Small intestine (tissue), 16 donors: ENCODE measurements at places on chromosomes 5 and 9. TPM values are rescaled to one million over a fixed set of nuclear protein-coding genes. Genes with fewer than 3 reads are reported as not detected.

- DNase-seq: no peak
Observed at GRCh38 chr9:85137696-85138095, 468.2 kb downstream of the NTRK2 start.

DNA sequence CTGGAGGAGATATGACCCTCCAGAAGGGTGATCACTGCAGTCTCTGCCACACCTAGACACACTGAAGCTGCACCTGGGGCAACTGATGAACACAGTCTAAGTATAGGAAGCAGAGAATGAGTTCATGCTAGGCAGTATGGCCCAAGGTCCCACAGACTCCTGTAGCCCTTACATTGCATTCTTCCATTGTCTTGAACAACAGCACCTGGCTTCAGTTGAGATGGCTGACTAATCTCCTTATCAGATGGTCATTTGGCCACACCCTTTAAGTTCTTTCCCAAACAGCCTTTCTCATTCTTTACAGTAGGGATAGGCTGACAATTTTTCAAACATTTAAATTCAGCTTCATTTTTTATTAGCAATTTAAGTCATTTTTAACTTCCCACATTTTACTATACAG is 23.1 kb downstream of the CENPK start:
- DNase-seq: peak; percentile 8

TIMD4 gene
- polyA plus RNA-seq: 0.51 TPM

DNA sequence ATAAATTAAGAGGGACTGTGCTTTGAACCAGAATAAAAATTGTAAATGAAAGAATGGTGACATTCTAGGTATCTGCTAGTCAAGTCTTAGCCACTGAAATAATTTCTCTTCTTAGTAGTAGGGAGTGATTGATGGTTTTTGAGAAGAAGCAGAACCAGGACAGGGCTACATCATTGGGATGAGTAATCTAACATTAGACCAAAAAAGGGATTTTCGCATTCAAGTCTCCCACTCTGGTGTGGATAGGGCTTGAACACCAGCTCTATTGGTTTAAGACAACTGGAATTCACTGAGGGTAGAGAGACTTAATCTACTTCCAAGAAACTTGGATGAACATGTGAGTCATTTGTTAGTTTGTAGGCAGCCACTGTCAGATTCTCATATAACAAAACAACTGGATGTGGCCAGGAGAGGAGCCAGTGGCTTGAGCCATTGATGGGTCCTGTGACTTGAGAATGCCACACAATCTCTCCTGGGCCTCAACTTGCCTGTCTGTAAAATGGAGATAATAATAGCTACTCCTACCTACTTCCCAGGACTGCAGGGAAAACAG is 16.6 kb downstream of the FAT2 start:
- no peak for DNase-seq

DNA sequence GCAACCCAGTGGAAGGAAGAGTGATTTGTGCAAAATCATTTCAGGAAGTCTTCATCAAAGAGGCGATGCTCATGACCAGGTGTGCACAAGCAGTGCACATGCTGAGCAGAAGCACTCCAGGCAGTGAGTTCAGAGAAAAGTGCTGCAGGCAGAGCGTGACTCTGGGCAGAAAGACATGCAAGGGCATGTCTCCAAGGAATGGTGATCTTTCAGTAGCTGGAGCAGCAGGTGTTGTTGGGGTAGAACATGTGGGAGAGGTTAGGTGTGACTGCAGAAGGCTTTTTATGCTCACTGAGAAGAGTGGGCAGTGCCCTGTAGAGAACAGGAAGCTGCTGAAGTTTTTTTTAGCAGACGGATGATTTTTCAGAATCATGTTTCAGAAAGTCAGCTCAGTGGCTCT is 545.4 kb upstream of the TLE4 start:
- DNase-seq: no peak

DNA sequence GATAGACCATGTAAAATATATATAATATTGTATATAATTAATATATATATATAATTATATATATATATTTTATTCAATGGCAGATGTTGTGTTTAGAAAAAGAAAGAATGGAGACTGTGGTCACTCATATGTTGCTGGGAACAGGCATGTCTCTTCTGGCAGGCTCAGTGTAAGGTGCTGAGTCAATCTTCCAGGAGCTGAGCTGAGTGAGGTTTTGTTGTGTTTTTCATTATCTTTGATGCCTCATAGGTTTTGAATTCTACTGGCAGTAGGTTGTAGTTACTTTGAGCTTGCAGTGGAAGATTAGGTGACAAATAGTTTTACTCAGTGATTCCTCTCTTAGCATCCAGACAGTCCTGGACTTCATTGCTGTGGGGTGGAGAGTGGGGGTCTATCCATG is 561.3 kb downstream of the IRX1 start:
- DNase-seq: no peak

DNA sequence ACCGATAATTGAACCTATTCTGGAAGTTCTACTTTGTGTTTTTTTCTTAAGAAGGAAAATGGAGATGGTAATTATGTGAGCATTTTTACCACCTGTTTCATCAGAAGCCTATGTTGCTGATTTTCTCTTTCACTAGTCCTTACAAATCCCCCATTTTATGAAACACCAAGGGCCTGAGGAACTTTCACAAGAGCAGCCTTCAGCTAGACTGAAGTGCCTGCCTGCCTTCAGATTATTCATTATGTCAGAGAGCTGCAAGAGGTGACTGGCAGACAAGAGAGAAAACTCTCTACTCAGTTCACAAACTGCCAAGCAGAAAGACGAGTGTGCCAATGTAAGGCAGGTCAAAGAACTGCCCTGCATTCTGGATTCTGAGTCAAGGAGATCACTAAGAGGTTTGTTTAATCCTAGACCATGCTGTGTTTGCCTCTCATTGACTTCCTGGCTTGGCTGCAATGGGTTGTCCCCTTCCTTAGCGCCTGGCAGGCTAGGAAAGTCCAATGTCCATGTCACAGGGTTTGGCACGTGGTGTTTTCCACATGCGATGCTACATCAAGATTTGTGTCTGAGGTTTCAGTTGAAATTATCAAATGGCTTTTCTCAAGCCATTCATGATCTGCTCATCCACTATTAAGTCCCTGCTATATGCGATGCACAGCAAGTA is 143.3 kb downstream of the CDC42SE2 start:
- peak; percentile 73 for DNase-seq

CCDC69 gene
- polyA plus RNA-seq: 48.0 TPM

GRCh38 chr5:1253456-1254105 is 28.4 kb downstream of the SLC6A18 start:
- DNase-seq: no peak

DNA sequence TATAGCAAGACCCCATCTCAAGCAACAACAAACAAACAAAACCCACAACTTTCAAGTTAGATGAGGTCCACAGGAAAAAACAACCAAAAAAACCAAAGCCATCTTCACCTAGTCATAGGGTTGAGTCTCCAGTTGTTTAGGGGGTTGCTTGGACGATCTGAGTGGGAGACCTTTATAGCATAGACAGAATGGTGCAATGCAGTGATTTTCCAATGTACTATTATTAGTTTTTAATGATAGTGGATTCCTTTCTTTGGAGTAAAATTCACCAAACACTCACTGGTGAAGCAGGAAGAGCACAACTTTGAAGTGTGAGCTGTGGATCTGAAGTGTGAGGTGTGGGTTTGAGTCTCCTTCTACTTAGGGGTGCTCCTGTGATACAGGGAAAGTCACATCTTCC is 67.0 kb upstream of the KLF9 start:
- no peak for DNase-seq

C5orf58 gene
- not detected for polyA plus RNA-seq
